Occipital lobe (tissue), 3 donors: ENCODE measurements at places on chromosomes 2 and 18. TPM values are rescaled to one million over a fixed set of nuclear protein-coding genes. Genes with fewer than 3 reads are reported as not detected.

GRCh38 chr18:39958876-39959275 lies 1996.2 kb upstream of the PIK3C3 start:
- no peak for DNase-seq

GRCh38 chr2:203692031-203692710 lies 14.3 kb upstream of the CD28 start:
- DNase-seq, result no peak

DNA sequence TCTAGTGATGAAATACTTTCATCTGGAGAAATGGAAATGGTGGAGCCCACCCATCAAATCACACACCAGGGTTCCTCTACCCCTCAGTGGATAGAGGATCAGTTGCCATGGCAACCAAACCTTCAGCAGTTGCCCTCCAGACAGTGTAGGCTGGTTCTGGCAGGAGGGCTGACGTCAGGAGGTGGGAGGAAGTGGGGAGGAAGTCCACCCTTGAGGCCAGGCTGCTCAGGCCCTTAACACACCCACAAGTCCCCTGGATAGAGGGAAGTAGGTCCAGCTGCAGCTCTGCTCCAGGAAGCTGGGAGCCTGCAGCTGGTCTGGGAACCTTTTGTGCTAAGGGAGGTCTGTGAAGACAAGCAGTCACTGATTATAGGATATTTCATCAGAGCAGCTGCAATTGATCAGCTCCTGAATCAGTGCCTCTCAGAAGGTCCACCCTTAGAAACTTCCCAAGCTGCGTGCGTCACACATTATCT lies 186.6 kb downstream of the MTX2 start:
- no peak for DNase-seq

GRCh38 chr18:63267975-63268721 lies 51.4 kb downstream of the BCL2 start:
- DNase-seq, result no peak

GRCh38 chr2:42970151-42970550 lies 177.8 kb upstream of the HAAO start:
- no peak for DNase-seq

GRCh38 chr2:33265584-33266338 lies 210.7 kb upstream of the RASGRP3 start:
- DNase-seq, result no peak

DNA sequence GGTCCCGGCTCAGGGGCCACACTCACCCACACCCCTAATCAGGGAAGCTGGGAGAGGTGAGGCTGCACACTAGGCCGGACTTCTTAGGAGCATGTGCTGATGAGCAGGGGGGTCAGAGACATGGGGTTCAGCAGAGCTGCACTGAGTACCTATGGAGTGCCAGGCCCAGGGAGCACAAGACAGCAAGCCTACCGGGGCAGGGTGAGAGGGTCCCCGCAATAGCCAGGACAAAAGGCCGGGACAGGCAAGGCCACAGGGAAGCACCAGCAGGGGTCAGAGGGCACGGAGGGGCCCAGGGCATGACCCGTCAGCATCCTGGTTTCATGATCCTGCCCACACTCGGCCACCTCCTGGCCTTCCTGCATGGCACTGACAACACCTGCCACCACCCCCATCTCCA lies 73.5 kb downstream of the TNS1 start:
- DNase-seq, result no peak

- DNase-seq, result no peak
These were observed 225.2 kb upstream of the SPOPL start for GRCh38 chr2:138276339-138276738.

- DNase-seq, result no peak
These were observed 41.1 kb downstream of the ARL6IP6 start for GRCh38 chr2:152759290-152760072.

MPP4 gene
- 0.31 TPM for total RNA-seq

KLHL29 gene
- 8.4 TPM for total RNA-seq

CXCR1 gene
- not detected for total RNA-seq

NAB1 gene
- 54.0 TPM for total RNA-seq

TUBB8B gene
- not detected for total RNA-seq
